Right renal cortex interstitium (tissue), 3 donors: ENCODE measurements at places on chromosomes 2 and 18.

GRCh38 chr2:238336151-238336550, 15.8 kb downstream of the TRAF3IP1 start:
- DNase-seq, result no peak

DNA sequence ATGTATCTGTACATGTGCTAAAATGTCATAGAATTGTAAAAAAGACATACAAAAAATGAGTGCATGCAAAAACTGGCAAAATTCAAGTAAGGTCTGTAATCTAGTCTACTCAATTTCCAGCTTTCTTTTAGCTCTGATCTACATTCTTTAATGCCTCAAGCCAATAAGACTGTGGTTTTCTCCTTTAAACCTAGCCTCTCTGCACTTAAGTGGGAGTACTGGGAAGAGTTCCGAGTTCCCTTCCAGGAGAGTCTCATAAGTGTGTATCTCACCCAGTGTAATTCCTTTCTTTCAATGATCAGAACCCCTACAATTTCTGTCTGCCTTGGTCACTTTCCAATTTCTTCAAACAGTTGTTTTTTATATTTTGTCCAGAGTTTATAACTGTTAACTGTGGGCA, 150.1 kb downstream of the PTRHD1 start:
- DNase-seq, result no peak

DNA sequence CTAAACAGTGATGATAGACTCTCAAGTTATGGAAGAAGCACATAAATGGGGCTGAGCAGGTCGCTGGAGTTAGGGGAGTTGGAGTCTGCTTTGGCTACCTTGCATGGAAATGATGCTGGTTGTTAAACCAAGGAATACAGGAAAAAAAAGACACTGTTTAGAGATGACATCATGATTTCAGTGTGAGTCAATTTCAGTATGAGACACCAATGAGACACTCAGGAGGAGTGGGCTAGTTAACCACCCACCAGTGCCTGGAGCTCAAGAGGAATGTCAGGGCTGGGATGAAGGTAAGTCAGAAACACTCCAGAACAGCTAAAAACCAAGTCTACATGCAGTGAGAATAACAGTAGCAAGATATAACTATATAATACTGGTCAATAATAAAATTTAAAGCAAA, 303.6 kb downstream of the SOX11 start:
- DNase-seq, result no peak

- no peak for DNase-seq
Measured at GRCh38 chr2:68367953-68368653, 3.0 kb downstream of the PLEK start.

GRCh38 chr2:45172142-45172541, 162.9 kb upstream of the SIX2 start:
- DNase-seq, result no peak

DNA sequence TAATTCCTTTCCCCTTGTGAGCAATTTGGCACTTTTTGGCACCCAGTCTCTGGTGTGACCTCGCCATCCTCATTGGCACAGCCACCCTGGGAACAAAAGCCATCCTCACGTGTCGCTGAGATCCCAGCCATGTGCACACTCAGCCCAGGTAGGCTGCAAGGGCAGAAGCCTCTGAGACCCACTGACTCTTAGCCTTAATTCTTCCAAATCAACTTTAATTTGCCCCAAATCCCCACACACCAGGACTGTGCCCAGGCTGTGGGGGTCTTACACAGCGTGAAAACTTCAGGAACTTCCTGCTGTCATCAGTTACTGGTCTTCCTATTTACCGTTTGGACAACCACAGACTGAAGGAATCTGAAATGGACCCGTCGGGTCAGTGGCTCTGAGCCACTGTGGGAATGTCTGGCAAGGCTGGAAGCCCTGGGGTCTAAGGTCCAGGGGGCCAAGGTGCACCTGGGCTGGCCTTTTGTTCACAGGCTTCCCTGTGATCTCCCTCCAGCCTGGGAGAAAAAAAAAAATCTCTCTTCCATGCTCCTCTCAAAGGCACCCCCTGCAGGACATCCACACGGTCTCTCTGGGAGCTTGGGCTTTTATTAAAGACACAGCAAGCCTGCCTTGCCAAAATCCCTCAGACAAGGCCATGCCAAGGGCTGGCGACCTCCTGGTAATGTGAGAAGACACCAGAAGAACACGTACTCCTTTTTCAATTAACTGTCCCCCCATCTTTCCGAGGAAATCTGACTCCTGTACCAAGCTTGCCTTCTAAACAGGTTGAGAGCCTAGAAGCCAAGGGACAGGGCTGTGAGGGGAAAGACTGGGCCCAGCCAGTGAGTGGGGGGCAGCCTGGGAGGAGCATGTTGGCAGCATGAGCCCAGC, 42.1 kb upstream of the LAPTM4A start:
- DNase-seq, result peak; percentile 55

- DNase-seq, result no peak
Measured at GRCh38 chr2:14454202-14454601, 178.3 kb upstream of the LRATD1 start.

DNA sequence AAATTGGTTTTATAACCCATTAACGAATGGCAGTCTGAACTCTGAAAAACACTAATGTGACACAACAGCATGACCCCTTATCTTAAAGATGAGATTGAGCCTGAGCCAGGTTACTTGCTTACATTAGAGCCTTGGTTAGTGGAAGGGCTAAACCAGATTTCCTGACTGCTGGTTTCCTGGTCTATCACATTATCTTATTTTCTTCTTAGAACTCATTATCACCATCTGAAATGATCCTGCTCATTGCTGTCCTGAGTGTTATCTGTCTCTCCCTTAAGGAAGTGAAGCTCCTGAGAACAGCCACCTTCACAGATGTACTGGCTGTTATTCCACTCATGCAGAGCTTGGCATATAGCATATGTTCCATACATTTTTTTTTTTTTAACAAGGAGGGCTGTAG, 9.0 kb upstream of the NRP2 start:
- DNase-seq, result no peak

- DNase-seq, result no peak
Measured at GRCh38 chr2:37267685-37268084, 36.2 kb downstream of the NDUFAF7 start.

GRCh38 chr2:113986762-113987290, 96.9 kb downstream of the ACTR3 start:
- DNase-seq, result no peak

DNA sequence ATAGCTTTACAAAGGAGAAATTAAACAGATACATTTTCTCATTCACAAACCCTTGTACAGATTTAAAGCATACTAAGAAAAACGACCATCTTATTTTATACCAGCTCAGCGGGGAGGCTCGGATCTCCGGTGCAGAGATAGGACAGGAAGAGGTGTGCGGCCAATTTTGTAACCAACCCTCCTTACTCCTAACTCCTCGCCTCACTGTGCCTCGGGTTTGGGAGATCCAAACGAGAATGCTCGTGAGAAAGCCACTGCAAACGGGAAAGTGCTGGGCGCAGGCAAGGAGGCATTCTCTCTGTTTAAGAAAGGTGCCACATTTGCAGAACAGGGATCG, 1.2 kb downstream of the KDSR start:
- no peak for DNase-seq

DNA sequence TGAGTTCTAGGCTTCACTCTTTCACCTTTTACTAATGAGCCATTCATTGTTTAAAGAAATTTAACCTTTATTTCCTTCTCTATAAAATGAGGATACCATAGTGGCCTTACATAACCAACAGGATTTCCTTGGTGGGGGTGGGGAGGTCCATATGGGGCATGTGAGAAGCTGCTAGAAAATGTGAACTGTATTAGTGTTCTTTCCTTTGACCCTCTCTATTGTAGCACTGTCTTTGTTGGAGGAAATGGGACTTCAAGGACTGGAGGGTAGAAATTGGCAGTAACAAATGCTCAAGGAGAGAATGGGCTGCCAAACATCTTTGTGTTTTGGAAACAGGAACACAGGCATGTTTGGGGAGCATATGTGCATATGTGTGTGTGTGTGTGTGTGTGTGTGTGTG, 468.7 kb upstream of the ZEB2 start:
- no peak for DNase-seq

DNA sequence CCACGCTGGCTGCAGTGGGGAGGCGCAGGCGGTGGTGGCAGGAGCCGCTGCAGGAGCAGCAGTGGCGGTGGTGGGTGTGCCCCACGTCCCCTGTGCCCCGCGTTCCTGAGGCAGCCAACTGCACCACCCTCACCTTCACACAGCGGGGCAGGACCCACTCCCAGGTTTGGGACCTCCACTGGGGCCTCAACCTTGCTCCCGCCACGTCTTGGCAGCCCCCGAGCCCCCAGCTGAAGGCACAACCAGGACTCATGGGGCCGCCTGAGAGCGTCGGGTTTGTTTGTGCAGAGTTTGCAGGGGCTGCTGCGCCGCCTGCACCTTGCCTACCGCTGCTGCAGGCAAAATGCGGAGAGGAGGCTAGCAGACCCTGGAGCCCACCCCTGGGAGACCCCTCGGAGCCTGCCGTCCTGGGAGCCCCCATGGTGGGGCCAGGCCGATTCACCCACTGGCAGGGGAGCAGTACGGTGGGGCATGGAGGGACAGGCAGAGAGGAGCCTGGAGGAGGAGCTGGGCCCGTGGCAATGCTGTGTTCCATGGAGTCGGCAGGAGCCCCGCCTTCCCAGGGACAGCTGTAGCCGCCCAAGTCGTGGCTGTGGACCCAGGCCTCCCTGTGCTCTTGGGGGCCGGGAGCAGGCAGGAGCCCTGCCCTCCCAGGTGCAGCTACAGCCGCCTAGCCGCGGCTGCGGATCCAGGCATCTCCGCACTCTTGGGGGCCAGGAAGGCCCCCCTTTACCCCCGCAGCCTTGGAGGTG, 14.7 kb upstream of the EML6 start:
- no peak for DNase-seq

DNA sequence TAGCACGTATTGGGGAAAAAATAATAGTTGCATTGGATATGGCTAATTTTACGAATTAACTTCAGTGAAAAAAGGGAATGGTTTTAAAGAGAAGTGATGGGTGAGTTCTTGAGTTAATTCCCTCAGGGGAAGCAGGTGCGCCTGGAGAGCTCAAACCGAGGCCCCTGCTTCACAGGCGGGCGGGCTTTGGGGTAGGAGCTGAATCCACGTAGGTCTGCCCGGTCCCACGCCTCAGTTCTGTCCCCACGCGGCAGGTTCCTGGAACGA, 44.1 kb downstream of the GORASP2 start:
- DNase-seq, result no peak
